IgD-negative memory B cell (primary cell): ENCODE measurements at places on chromosomes 6 and 20. TPM values are rescaled to one million over a fixed set of nuclear protein-coding genes. Genes with fewer than 3 reads are reported as not detected.

MATN4 gene
- not detected for polyA plus RNA-seq

PARD6B gene
- 0.70 TPM for polyA plus RNA-seq

NKX2-4 gene
- polyA plus RNA-seq = not detected

LAMA5 gene
- polyA plus RNA-seq = 10.1 TPM

HSPA12B gene
- not detected for polyA plus RNA-seq

TOX2 gene
- polyA plus RNA-seq = 0.73 TPM

PRKN gene
- polyA plus RNA-seq = 0.55 TPM

KIAA1755 gene
- not detected for polyA plus RNA-seq

CD40 gene
- polyA plus RNA-seq = 217 TPM

LAMP5 gene
- polyA plus RNA-seq = 1.9 TPM

HLA-DRA gene
- polyA plus RNA-seq = 8,827 TPM

FAM209B gene
- 0.38 TPM for polyA plus RNA-seq

WFDC8 gene
- not detected for polyA plus RNA-seq

CFAP206 gene
- not detected for polyA plus RNA-seq

ZNF318 gene
- polyA plus RNA-seq = 10.7 TPM

PPP1R11 gene
- 102 TPM for polyA plus RNA-seq

PGC gene
- polyA plus RNA-seq = not detected

LPIN3 gene
- polyA plus RNA-seq = not detected

TMEM170B gene
- polyA plus RNA-seq = 0.36 TPM

HRH3 gene
- not detected for polyA plus RNA-seq

ANKRD66 gene
- polyA plus RNA-seq = not detected

TDRD6 gene
- not detected for polyA plus RNA-seq
